Stimulated activated CD8-positive, alpha-beta memory T cell treated with anti-CD3 and anti-CD28 coated beads, Interleukin-15, amount 100 ng/mL, for 24 hours (primary cell): ENCODE measurements at places on chromosomes 13 and 19.

DNA sequence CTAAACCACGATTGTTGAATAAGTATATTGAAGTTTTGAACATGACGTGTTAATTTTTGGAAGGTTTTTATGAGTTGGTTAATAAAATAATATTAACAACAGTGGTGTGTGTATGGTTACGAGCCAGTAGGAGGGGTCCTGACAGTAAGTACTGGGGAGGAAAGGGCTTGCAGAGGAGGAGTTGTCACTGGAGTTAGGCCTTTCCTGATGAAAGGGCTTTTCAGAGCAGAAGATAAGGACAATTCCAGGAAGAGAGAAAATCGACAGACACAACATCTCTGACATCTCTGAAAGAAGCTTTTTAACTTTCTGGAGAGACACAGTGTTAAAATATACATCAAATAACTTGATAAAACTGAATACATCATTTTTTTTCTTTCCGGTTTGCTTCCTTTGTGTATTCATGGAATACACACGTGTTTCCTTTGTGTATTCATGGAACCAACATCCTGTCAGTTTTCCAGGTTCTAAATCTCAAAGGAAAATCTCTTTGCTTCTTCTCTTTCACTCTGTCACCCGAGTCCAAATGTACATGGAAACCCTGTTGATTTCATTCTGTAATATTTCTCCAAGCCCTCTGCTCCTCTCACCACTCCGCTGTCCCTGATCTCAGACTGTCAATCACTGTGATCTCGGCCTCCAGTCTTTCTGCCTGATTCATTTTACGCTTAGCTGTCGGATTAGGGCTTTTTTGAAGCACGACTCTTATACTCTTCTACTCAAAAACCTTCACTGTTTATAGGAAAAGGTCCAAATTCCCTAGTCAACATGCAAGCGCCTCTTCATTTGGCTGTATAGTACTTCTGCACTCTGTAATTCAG lies 374.4 kb downstream of the DLEU7 start:
- no peak for DNase-seq

- no peak for DNase-seq
These were observed 34.7 kb upstream of the RANBP3 start for GRCh38 chr19:6012426-6013170.

- DNase-seq: no peak
These were observed 27.5 kb upstream of the UBE2L5 start for GRCh38 chr13:30394751-30395191.

GRCh38 chr19:51107406-51108065 lies 673 bp downstream of the CTU1 start:
- no peak for DNase-seq

- no peak for DNase-seq
These were observed 136.1 kb upstream of the IRS2 start for GRCh38 chr13:109922518-109922917.

- DNase-seq: no peak
These were observed 19.2 kb downstream of the NAXD start for GRCh38 chr13:110634558-110634957.

DNA sequence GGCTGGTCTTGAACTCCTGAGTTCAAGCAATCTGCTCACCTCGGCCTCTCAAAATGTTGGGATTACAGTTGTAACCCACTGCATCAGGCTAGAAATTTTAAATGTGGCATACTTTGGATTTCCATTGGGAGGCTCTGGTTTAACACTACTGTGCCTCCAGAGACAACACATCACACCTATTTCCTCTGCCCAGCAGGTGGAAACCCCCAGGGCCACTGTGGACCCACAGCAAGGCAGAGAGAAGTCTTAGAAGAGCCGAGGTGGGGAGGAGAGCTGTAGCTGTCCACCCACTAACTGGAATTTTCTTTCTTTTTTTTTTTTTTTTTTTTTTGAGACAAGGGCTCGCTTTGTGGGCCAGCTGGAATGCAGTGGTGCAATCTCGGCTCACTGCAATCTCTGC lies 39.4 kb downstream of the IER2 start:
- no peak for DNase-seq

DNA sequence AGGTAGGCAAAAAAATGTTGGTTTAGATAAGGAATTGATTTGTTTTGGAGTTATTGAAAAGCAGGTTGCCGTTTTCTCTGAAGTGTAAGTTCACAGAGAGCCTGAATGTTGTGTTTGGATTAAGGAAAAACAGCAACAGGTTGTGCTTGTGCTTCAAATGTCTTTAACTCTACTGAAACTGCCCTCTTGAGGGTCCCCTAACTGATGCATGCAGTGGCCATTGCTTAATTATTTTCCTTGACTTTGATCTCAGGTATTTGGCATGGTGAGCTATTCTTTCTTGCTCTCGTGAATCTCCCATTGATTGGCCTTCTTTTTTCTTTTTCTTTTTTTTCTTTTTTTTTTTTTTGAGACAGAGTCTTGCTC lies 3.2 kb downstream of the GARRE1 start:
- no peak for DNase-seq

DNA sequence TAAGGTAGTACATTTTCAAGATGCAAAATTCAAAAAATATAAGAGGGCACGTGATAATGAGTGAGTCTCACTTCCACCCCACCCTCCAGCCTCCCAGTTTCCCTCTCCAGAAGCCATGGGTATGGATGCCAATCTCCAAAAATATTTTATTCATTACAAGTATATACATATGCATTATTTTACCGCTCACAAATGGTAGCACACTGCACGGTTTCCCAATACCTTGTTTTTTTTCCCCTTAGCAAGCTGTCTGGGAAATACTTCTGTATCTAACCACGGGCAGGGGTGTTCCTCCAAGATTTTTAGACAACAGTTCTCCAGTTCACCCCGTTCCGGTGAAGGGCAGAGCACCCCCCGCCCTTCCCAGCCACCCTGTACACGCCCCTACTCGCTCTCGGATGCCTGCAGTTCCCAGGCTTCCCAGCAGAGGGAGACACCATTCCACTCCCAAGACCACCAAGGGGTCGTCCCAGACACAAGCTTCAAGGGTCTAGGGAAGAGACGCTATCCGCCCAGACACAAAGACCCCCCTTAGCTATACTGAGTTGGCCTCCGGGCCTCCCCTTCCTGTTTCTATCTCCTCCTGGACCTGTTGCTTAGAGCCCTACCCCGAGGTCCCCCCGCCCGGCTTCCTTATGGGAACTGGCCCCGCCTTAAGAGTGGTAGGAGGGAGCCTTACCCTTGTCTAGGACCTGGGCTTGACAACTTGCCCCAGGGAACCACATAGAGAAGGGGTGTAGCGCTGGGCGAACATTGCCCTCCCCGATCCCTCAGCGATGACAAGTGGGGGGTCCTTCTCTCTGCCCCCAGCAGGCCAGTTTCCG lies 1.1 kb upstream of the FXYD3 start:
- DNase-seq: peak; percentile 61

GRCh38 chr19:49057636-49058234 lies at the start of gene CGB7:
CGB7 (minus strand) TSS chr19:49057749; CDS start chr19:49055375, 2,374 bp downstream.
- DNase-seq: no peak

GRCh38 chr19:31976775-31977536 lies 368.5 kb upstream of the ZNF507 start:
- DNase-seq: no peak

DNA sequence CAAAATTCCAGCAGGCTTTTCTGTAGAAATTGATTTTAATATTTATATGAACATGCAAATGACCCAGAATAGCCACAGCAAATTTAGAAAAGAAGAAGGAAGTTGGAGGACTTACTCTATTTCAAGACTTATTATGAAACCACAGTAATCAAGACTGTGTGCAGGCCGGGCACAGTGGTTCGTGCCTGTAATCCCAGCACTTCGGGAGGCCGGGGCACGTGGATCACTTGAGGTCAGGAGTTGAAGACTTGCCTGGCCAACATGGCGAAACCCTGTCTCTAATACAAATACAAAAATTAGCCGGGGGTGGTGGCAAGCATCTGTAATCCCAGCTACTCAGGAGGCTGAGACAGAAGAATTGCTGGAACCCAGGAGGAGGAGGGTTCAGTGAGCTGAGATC lies 6.0 kb upstream of the FFAR2 start:
- no peak for DNase-seq

DNA sequence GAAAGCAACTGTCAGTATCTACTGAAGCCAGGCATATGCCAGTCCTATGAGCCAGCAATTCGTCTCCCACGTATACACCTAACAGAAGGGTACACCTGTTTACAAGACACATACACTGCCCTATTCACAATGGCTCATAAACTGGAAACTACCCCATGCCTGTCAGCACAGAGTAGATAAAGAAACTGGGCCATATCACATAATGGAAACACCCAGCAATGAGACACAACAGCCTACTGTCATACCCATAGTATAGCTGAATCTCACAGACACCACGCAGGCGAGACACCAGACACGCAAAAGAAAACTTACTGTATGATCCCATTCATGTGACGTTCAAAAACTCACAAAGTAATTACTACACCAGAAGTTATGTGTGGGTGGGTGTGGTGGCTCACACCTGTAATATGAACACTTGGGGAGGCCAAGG lies 15.7 kb downstream of the NOSIP start:
- no peak for DNase-seq

DNA sequence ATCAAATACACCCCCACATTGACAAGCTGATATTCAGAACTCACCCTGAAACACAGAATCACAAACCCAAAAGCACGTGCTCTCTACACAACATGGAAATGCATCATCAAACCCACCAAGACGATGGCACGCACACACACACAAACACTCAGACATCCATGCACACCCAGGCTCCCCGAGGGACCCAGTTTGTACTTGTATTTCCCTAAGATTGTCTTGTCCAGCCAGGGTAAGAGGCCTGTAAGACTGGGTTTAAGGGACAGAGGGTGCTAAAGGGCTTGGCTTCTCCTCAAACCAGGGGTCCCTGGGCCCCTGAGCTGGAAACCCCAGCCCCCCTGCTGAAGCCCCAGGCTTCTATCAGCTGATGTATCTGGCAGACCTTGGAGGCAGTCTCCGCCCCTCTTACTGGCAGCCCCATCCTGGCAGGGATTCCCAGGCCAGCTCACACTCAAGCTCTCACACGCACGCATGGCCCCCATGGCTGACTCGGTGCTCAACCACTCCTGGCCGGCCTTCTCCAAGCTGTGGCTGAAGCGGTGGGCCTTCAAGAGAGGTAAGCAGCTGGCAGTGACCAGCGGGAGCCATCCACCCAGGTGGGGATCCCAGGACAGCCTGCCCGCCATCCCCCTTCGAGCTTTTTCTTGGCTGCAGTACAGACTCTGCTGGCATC lies 6.5 kb downstream of the ARHGEF18 start:
- no peak for DNase-seq

DNA sequence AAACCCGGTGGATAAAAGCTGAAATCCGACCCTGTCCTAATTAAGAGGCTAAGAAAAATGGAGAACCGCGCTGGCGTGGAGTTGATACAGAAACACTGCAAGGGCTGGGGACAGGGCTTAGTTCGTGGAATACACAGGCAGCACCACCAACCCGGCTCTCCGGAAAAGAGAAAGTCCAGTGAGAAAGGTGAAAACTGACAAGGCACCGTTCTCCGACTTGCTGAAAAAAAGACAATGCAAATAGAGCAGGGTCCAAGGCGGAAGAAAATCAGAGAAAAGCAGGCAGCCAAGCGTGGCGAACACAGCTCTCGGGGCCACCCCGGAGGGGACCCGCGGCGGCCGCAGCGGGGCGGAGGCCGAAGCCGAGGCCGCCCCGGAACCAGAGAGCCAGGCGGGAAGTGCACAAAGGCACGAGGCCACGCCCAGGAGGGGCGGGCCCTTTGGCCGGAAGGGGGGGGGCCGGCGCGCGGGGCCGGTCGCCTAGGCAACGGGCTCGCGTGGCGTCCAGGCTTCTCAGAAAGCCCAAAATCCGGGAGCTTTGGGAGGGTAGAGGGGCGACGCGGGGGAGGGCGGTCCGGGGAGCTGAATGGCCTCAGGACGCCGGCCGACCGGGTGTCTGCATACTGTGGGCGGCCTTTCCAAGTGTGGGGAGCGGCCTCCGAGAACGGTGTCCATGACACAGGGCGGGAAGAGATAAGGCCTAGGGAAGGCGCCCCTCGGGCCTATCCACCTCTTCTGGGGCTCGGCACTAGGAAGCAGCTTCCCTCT lies 1.2 kb upstream of the ING1 start:
- DNase-seq: peak; percentile 76

- no peak for DNase-seq
These were observed 11.3 kb upstream of the FFAR2 start for GRCh38 chr19:35436477-35437405.

GRCh38 chr13:106503272-106503671 lies 32.2 kb downstream of the EFNB2 start:
- no peak for DNase-seq

DNA sequence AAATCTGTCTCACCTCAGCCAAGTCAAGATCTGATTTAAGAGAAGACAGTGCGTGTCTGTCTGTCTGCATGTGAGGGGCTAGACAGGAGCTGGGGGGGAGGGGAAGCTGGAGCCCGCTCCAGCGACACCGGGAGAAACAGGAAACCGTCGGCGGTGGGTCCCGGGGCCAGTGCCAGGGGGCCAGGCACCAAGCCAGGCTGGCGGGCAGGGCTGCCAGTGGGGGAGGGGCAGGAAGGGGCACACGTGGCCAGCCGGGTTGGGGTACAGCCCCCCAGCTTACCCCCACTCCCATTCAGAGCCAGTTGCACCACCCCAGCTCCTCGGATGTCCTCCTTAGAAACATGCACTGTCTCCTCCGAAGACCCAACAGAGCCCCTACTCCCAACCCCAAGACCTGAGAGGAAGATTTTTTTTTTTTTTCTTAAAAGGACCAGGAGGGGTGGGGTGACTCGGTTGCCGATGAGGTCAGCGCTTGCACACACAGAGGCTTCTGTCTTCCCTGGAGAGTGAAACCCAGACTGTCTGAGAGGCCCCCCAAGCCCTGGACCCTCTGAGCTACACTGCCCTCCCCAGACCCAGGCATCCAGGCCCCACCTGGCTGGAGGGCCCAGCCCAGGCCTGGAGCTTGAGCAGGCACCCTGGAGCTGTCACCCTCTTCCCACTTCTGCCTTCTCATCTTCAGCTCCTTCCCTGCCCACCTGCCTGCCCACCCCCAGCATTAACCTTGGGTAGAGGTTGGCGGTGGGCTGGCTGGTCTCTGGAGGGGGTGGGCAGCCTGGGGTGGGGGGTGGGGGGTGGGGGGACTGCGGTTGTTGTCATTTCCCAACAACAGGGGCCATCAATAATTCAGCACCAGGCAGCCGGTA lies 4.0 kb downstream of the ERF start:
- no peak for DNase-seq

DNA sequence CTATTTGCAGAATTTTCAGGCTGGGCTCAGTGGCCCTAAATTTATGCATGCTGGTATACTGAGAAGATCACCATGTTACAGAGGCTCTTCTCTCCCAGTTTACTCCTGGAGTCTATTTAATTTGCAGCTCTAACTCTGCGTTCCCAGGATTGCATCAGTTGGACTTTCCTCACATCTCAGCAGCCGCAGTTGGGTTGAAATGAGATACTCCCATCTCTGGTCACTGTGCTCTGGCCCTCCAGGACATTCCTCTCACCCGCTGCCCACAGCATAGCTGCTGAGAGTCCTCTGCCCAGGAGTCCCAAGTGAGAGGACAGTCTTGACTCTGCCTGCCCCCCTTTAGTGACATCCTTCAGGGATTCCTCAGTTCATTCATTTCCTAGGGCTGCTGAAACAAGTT lies 150.9 kb downstream of the LACC1 start:
- DNase-seq: no peak

DNA sequence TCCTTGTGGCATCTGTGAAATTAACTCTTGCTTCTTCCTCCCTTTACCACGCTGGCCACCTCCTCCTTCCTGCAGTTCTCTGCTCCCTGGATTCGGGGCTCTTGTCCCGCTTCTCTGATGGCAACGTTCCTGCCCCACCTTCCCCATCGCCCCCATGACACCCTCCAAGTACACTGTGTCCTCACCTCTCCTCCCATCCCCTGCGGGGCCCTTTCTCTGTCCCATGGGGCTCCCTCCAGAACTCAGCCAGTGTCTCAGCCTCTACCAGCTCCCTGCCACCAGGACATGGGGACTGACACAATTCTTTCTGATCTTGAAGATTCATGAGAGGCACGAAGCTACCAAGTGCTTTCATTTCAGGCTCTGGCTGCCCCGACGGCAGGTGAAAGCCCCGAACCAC lies 9.1 kb downstream of the CARS2 start:
- no peak for DNase-seq
